ENCODE measurements at places on chromosomes 16 and 17. TPM values are rescaled to one million over a fixed set of nuclear protein-coding genes. Genes with fewer than 3 reads are reported as not detected.

GRCh38 chr16:89155184-89155679, 16.3 kb upstream of the CDH15 start:
- DNase-seq: no peak

DNA sequence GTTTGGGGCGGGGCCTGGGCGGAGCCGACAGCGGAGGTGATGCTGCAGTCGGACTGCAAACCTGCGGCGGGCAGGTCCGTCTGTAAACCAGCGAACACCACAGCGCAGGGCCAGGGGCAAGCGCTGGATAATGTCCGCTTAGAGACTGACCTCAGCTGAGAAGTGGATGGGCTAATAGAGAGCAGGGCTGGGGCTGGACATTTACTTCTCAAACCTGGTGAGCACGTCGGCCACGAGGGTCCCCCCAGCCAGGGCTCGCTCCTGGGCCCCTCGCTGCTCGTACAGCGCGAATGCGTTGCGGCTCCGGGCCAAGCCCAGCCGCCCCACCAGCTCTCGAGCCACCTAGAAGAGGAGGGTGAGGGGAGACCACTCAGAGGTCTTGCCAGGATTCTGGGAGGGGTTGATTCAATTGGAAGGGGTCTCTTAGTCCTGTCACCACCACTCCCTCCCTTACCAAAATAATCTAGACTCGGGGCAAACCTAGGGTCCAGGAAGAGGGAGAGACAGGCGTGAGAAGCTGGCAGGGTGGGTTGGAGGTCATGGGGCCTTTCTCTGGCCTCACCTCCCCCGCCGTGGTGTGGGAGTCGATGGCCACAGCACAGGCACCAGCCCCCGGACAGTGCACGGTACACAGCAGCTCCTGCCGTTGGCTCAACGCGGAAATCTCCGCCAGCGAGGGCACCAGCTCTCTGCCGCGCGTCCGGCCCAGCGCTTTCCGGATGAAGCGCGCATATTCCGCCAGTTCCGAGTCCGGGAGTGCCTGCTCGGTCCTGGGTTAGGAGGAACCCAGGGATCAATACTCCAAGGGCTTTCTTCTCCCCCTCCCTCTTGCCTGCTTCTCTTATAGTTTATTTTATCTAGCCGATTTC, 5.8 kb downstream of the PLEKHH3 start:
- no peak for DNase-seq

- no peak for DNase-seq
These were observed 1.8 kb upstream of the CBX1 start for GRCh38 chr17:48102798-48103715.

DNA sequence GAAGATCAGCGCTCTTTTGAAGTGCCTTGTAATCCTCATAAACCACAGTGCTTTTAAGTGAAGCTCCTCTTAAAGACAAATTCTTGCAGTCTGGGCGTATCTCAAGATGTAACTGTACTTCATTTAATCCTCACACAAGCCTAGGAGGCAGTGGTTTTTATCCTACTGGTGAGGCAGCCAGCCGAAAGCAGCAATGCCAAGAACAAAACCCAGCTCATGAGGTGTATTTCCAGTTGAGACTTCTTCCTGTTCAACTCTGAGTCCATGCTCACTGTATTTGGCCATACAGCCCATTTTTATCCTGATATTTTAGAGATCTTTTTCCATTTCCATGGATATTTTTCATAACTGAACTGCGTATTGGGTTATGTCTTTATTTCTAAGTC, 13.7 kb downstream of the CTRB2 start:
- no peak for DNase-seq

DNA sequence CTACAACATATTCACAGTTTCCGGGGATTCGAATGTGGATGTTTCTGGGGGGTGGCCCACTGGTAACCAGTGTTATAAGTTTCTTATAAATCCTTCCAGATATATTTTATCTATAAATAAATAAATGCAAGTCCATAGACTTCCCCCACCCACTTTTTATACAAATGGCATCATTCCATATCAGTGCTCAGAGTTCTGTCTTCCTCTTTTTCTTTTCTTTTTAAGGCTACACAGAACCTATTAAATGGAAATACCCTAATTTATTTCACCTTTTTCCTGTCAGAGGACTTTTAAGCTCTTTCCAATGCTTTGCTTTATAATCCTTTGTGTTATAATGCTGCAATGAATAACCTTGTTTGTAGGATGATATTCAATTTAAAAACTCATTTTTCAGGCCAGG, 3.8 kb downstream of the LGALS9 start:
- DNase-seq: no peak

- no peak for DNase-seq
These were observed 6.8 kb downstream of the CNP start for GRCh38 chr17:41973408-41973811.

The ENO3 gene
- 17.7 TPM for polyA plus RNA-seq

The ERAL1 gene
- polyA plus RNA-seq: 74.2 TPM

The MED1 gene
- 51.9 TPM for polyA plus RNA-seq

The CCL3 gene
- 1.2 TPM for polyA plus RNA-seq

The SLC16A6 gene
- 0.87 TPM for polyA plus RNA-seq

The FCSK gene
- 20.2 TPM for polyA plus RNA-seq

Measured in left renal cortex interstitium (tissue), 4 donors.